Cerebellar nuclear complex (tissue), 1 donor: ENCODE measurements at places on chromosomes 6 and 20.

DNA sequence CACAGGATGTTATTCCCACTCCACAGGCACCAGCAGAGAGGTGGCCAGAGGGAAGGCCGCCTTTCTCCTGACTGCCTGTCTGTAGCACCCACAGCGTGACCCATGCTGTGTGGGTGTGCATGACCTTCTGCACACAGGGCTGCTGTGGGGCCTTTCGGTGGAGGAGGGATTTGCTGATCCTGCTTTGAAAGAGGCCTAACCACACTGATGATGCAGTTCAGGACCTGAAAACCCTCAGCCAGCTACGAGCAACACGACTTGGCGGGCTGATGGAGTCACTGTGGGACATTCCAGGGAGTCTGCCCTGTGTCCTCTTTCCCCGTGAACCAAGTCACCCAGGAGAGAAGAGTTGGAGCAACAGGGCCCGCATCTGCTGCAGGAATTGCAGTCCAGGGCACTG lies 49.1 kb downstream of the SYTL3 start:
- no peak for DNase-seq

DNA sequence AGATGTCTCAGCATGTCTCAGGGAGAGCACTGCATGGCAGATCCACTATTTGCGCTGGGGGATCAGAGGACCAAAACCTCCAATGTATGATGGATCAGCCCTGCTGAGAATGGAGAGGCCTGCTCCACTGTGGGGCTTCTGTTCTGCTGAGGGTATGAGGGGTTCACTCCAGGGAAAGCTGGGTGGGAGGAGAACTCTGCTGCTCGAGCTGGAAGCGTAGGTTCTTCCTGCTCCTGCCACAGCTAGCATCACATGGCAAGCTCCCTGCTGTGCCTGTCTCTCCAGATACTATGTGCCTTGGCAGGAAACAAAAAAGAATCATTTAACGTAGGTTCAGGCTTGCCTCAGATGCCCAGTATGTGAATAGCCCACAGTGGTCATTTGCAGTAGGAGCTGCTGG lies 105.8 kb downstream of the EPM2A start:
- no peak for DNase-seq

- DNase-seq = no peak
Observed at GRCh38 chr6:2179950-2180349, 65.5 kb downstream of the GMDS start.

GRCh38 chr20:6685626-6686025 lies 81.9 kb upstream of the BMP2 start:
- DNase-seq = no peak

- no peak for DNase-seq
Observed at GRCh38 chr6:150372051-150372450, 3.2 kb downstream of the IYD start.

DNA sequence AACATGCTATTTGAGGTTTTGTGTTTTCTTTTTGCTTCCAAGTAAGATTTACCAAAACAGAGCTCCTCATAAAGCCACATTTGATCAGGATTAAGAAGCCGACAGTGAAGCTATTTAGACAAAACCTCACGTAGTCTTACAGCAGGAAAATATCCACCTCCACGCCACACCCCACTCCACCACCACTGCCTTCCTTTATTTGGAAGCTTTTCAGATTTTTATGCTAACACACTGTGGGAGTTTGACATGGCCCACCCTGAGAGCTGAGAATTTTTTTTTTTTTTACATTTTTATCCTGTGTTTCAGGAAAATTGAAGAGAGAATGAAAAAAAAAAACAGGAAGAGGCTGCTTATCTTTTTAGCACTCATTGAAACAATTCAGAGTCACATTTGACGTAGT lies 104.8 kb upstream of the MC3R start:
- DNase-seq = no peak

DNA sequence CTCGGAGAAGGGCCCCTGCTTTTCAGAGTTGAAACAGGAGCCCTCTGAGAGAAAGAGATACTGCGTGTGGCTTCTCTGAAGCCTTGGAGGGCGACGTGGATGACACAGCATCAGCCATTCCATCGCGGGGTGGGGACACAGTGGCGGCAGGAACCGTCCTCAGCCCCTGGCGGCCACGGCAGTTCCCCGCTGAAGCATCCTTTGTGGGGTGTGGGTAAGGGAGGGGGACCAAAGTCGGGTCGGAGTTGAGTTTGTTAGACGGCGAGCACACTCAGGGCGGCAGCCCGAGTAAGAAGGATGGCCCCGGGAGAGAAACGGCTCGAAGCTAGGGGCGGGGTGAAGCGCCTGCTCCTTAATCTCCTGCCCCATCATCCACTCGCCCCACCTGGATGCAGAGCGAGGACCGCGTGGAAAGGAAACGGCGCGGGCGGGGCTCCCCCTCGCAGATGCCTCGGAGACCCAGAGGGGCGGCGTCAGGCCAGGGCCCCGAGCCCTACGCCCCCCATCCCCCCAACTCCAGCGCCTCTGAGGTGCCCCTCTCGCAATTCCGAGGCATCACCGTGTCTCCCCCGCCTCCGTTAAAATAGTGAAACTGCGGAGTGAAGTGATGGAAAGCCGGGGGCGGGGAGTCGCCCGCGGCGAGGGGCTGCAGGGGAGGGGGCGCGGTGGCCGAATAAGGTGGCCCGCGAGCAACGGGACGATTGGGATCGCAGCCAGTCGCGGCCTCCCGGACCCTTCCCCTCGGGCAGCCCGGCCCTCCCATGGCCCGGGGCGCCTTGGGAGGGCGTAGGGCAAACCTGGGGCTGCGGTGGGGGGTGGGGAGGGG lies 796 bp upstream of the RREB1 start:
- no peak for DNase-seq

GRCh38 chr20:57432862-57433491 lies 41.8 kb downstream of the RBM38 start:
- no peak for DNase-seq

- DNase-seq = no peak
Observed at GRCh38 chr20:52469128-52469527, 277.5 kb upstream of the ZFP64 start.

GRCh38 chr6:81761197-81761596 lies 8.7 kb upstream of the TENT5A start:
- no peak for DNase-seq

- DNase-seq = no peak
Observed at GRCh38 chr6:45278367-45278766, 49.8 kb upstream of the RUNX2 start.

DNA sequence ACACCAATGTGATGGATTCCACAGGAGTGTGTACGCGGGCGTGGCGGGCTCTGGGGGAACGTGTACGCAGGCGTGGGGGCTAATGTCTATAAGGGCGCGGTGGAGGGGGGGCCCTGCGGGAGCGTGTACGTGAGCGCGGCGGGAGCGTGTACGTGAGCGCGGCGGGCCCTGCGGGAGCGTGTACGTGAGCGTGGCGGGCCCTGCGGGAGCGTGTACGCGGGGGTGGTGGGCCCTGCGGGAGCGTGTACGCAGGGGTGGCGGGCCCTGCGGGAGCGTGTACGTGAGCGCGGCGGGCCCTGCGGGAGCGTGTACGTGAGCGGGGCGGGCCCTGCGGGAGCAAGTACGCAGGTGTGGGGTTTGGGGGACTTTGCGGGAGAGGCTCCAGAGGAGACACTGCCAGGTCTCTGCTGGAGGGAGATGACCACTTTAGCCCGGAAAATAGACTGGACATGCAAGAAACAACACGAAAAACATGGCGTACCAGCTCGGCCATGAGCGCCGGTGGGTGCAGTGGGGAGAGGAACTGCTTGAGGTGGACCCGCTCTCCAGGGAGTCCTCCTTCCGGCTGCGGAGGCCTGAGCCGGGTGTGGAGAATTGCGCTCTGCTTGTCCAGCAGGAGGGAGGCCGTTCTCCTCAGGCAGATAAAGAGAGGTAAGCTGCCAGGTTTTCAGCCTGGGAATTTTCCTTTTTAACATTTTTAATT lies 27.8 kb upstream of the SMOC2 start:
- no peak for DNase-seq

DNA sequence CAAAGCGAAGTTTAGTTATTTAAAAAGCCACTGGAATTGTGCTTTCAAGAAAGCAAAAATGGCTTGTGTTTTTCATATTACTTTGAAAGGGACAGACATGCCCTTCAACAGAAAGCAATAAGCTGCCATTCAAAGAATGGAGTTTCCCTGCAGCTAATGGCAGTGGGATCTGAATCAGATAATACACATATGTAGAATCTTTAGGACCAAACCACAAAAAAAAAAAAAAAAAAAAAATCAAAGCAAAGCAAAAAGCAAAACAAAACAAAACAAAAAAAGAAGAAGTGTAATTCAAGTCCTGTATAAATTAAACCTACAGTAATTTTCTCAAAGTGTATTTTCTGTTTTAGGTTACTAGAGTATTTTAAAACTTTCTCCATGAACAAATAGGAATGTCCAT lies 63.6 kb upstream of the ZNF217 start:
- DNase-seq = no peak

GRCh38 chr20:17227219-17227575 lies 357 bp downstream of the PCSK2 start:
- no peak for DNase-seq

DNA sequence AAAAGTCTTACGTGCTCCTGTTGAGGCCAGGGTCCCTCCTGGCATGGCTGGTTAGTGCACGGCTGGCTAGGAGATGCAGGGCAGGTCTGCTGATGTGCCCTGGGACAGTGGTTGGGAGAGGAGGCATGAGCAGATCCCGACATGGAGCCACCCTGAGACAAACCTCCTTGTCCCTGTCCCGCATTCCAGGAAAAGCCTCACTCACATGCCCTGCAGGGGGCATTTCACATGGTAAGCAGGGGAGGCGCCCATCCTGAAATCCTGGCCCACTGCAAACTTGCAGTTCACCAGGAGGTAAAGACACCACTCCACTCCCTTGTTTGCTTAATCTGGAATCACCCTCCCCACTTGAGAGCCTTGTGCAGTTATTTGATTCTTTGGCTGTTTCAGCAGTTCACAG lies 116.7 kb upstream of the SLC24A3 start:
- no peak for DNase-seq

GRCh38 chr6:113632220-113632864 lies 224.8 kb upstream of the MARCKS start:
- no peak for DNase-seq

DNA sequence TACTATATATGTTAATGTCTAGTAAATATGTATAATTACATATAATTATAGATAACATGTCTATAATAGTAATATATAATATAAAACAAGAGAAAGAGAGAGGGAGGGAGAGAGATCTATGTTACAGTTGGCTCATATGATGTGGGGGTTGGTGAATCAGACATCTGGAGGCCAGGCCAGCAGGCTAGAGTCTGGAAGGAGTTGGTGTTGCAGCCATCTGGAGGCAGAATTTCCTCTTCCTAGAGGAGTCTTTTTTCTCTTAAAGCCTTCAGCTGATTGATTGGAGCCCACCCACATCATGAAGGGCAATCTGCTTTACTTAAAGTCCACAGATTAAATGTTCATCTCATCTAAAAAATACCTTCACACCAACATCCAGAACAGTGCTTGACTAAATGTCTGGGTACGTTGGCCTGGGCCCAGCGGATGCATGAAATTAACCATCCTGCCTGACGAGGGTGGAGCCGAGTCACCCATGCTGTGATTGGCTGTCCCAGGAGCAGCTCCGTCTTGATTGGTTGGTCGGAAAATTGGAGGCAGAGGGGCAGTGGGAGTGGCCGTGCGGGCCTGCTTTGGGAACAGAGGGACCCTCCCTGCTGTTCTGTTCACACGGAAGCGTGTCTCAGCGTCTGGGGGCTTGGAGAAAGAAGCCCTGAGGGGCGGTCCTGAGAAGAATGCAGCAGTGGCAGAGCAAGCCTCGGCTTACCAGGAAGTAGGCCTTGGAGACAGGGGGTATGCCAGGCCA lies 392.4 kb downstream of the QKI start:
- DNase-seq = no peak

DNA sequence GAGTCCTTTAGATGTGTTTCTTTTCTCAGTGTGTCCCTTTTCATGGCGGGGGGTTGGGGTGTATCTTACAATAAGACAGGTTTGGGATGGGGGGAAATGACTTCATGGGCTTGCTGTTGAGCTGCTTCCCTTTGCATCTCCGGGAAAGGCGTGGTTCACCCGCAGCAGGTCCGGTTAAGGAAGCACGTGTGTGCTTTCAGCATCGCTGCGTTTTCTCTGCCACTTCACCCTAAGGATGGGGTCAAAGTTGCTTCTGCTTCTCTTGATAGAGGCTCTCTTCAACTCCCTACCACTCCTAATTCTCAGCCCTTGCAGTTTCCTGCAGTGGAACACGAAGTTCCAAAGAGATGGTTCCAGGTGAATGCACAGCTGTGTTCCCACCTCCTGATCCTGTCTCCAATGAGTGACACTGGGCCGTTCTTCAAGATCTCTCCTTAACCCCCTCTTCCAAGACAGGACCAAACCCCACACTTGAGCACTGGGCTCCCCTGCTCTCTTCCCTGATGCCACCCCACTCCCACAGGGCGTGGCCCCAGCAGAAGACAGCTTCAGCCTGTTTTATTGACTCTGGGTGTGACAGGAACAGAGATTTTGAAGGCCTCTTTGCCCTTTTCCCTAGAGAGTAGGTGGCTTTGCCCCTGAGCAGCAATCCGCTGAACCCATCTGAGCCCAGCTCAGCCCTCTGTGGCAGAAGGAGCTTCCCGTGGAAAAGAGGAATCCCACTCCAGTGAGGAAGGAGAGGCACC lies 85.2 kb downstream of the PLEKHG1 start:
- no peak for DNase-seq

DNA sequence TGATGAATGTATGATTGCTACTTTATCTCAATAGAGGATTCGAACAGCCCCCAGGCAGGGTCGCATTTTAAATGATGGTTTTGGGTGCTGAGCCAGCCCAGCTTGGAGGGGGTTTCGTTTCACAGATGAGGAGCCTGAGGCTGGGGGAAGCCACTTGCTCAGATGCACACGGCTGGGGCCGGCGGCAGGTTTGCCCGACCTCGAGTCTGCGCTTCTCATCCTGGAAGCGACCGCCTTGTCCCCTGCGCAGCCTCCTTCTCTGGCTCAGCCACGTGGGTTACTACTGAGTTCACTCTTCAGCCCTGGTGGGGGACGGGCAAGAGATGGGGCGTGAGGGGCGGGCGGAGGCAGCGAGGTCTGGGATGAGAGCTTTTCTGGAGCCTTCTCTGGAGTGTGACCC lies 25.3 kb downstream of the NTSR1 start:
- DNase-seq = no peak

DNA sequence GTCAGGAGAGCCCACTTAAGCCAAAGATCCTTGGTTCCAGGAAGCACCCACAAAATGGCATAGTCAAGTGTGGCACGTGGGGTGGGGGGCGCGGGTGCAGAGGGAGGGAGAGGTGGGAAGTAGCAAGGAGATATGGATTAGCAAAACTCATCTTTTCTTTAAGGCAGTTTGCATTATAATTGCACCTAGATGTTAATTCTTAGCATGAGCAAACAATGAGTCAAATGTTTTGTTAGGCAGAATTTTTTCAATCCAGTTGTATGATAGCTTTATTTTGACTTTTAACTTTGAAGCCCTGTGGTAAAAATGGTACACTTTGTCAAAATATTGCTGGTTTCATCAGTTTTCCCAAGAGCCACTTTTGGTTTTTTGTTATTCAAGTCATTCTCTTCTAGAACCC lies 15.0 kb downstream of the SCAND1 start:
- DNase-seq = no peak

- no peak for DNase-seq
Observed at GRCh38 chr20:50689864-50690649, 1.3 kb downstream of the RIPOR3 start.

GRCh38 chr6:5786321-5786968 lies 220.3 kb downstream of the NRN1 start:
- DNase-seq = no peak

- peak; percentile 37 for DNase-seq
Observed at GRCh38 chr20:24382743-24383142, 86.7 kb upstream of the SYNDIG1 start.
